ENCODE measurements at places on chromosomes 16 and 17. TPM values are rescaled to one million over a fixed set of nuclear protein-coding genes. Genes with fewer than 3 reads are reported as not detected.

- no peak for DNase-seq
These were observed 6.6 kb downstream of the ENDOV start for GRCh38 chr17:80421381-80422090.

WNT3 gene
- 0.64 TPM for total RNA-seq

JPH3 gene
- total RNA-seq: 0.15 TPM

CCDC154 gene
- total RNA-seq: 1.6 TPM

NKD1 gene
- total RNA-seq: 2.3 TPM

- DNase-seq: peak; percentile 29
These were observed 19.9 kb downstream of the TLE7 start for GRCh38 chr16:71421911-71422310.
